Spleen (tissue), 13 donors: ENCODE measurements at places on chromosomes 4 and X. TPM values are rescaled to one million over a fixed set of nuclear protein-coding genes. Genes with fewer than 3 reads are reported as not detected.

DNA sequence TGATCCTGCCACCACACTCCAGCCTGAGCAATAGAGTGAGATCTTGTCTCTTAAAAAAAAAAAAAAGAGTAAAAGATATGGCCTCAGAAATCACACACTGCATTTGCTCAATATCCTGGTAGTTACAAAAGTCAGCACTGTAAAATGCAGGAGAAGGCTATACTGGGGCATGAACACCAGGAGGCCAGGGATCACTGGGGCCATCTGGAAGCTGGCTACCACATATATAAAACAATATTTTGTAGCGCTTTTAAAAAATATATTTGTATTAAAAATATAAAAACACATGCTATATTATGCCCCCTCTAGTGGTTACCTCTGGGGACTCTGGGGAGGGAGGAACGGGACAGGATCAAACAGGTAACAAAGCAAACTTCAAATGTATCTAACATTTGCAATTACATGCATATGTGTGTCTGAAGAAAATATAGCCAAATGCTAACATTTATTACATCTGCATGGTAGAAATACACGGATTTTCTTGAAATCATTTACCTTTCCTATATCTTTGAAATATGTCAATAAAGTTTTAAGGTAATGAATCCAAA lies 4.0 kb downstream of the C4orf46 start:
- DNase-seq = no peak
- H3K36me3 ChIP-seq = no peaks in the 10 kb centered on the region
- H3K27me3 ChIP-seq = no peaks in the 10 kb centered on the region
- H3K4me3 ChIP-seq = no peak overlapping the region

- H3K27ac ChIP-seq = no peak overlapping the region
- H3K4me1 ChIP-seq = no peaks in the 10 kb centered on the region
- H3K36me3 ChIP-seq = no peaks in the 10 kb centered on the region
- no peak for DNase-seq
- H3K4me3 ChIP-seq = no peak overlapping the region
- H3K27me3 ChIP-seq = no peaks in the 10 kb centered on the region
Observed at GRCh38 chr4:59086410-59086809, 1976.2 kb upstream of the IGFBP7 start.

- DNase-seq = no peak
- no peaks in the 10 kb centered on the region for H3K4me1 ChIP-seq
- no peaks in the 10 kb centered on the region for H3K27me3 ChIP-seq
- H3K27ac ChIP-seq = no peak overlapping the region
- no peaks in the 10 kb centered on the region for H3K36me3 ChIP-seq
Observed at GRCh38 chrX:150163221-150163930, 199.7 kb upstream of the MAMLD1 start.

The ALAS2 gene
- 132 TPM for total RNA-seq

DNA sequence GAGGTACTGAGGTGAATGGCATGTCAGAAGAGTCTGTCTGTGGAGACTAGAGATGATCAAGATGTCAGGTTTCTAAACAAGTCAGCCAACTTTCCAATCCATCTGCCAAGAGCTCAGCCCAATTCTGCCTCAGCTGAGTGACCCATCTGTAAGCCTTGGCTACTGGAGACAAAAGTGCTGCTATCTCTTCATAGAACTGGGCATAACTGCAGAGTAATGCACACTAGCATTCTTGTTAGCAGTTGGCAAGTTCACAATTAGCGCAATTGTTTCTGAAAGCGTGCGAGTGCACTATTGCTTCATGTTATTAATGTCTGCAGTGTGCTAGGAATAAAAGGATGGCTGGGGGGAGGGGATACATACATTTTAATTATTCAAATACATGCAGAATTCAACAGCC lies 32.9 kb upstream of the SH3D19 start:
- no peaks in the 10 kb centered on the region for H3K4me1 ChIP-seq
- H3K27me3 ChIP-seq = no peaks in the 10 kb centered on the region
- no peak overlapping the region for H3K27ac ChIP-seq
- H3K4me3 ChIP-seq = no peak overlapping the region
- no peak for DNase-seq

The USP17L18 gene
- total RNA-seq = not detected

The NXF2 gene
- not detected for total RNA-seq

DNA sequence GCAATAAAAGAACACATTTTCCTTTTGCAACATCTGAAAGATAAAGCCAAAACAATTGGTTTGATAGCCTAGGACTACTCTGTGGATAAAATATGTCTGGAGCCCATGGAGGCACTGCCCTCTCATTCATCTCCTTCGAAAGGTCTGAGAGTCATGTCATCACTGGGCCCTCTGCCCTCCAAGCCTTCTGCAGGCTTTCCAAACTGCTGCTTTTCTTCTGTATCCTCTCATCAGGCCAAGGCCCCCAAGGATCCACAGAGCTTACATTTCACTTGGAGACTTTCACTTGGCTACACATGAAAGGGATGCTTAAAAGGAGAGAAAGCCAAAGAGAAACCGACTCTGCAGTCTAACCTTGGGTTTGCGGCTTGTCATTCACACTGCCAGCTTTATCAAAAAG lies 109.9 kb downstream of the SH3RF1 start:
- DNase-seq = no peak
- no peaks in the 10 kb centered on the region for H3K27me3 ChIP-seq
- H3K4me3 ChIP-seq = no peak overlapping the region
- H3K4me1 ChIP-seq = no peaks in the 10 kb centered on the region

GRCh38 chrX:44012484-44013096 lies 39.4 kb upstream of the NDP start:
- no peaks in the 10 kb centered on the region for H3K36me3 ChIP-seq
- H3K27ac ChIP-seq = no peak overlapping the region
- H3K27me3 ChIP-seq = no peaks in the 10 kb centered on the region
- DNase-seq = peak; percentile 81

The EGFL6 gene
- not detected for total RNA-seq

GRCh38 chr4:104677116-104677515 lies 182.4 kb upstream of the CXXC4 start:
- H3K4me1 ChIP-seq = no peaks in the 10 kb centered on the region
- H3K4me3 ChIP-seq = no peak overlapping the region
- no peak for DNase-seq
- H3K36me3 ChIP-seq = no peaks in the 10 kb centered on the region
- H3K27ac ChIP-seq = no peak overlapping the region

DNA sequence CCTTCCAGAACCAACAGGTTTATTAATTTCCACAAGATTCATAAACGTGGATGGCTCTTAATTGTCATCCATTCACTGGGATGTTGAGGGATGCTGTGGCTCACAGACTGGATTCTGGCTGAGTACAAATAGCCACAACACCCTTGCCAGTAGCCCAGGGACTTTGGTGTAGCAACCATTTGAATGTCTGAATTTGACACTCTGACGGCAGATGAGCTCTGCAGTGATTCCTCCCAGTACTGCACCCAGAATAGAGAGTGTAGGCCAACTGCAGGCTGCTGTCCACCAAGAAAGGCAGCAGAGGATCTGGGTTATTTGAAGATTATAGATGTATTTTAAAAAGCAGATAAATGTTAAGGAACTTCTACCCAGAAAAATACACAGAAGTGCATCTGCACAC lies 15.6 kb upstream of the MAMLD1 start:
- H3K27me3 ChIP-seq = no peaks in the 10 kb centered on the region
- H3K36me3 ChIP-seq = no peaks in the 10 kb centered on the region
- no peak overlapping the region for H3K27ac ChIP-seq
- no peak overlapping the region for H3K4me3 ChIP-seq

- H3K27ac ChIP-seq = no peak overlapping the region
- no peaks in the 10 kb centered on the region for H3K4me1 ChIP-seq
- DNase-seq = no peak
Observed at GRCh38 chrX:68598841-68599240, 48.6 kb upstream of the STARD8 start.
